NCI-H1436 treated with DMSO at 0.1 percent for 48 hours (cell line): ENCODE measurements at places on chromosomes 12 and 14.

GRCh38 chr14:62097072-62097471 lies 334.9 kb downstream of the SNAPC1 start:
- no peak for DNase-seq

DNA sequence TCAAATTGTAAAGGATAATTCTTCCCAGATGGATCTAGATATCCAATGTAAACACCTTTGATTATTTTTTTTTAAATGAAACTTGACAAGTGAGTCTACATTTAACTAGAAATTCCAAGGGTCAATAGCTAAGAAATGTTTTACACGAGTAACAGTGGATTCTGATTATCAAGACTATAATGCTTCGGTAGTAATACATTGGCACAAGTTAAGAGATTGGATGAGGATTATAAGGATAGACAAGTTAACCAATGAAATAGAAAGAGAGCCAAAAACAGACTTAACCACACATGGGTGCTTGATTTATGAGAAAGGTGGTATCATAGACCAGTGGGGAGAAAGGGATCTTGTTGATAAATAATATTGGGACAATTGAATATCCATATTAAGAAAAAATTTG lies 40.3 kb upstream of the PCED1B start:
- DNase-seq: no peak

GRCh38 chr12:96164951-96165811 lies 29.0 kb upstream of the ELK3 start:
- DNase-seq: no peak

DNA sequence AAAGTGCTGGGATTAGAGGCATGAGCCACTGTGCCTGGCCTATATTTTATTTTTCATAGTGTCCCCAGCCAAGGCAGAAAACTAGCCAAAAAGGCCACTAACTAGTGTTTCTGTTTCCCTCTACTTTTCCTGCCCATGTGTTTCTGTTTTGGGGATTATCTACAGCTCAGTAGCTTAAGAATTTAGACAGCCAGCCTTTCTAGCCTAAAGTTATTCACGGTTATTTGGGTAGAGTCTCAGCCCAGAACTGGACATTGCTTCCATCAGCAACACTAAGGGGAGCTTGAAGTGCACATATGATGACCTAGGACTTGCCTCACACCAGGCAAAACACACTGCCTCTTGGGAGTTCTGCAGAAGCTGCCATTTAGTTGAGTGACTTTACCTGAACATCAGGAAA lies 17.9 kb downstream of the PROX2 start:
- no peak for DNase-seq

DNA sequence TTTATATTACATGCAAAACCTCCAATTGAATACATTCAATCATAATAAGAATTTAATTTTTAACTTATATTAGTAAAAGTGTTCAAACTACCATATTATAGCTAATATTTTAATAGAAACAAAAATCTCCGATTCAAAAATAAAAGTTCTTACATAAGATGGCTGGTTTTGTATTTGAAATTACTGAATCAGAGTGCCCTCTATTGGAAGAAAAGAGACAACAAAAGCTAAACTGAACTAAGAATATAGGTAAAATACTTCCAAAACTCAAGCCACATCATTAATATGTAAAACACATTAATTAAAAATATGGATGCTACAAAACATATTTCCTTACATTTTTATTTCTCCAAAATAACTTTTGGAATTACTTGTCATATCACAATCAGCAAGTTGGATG lies 120.3 kb downstream of the GARIN6 start:
- no peak for DNase-seq

- DNase-seq: no peak
Measured at GRCh38 chr12:3200814-3201233, 123.6 kb downstream of the TSPAN9 start.

DNA sequence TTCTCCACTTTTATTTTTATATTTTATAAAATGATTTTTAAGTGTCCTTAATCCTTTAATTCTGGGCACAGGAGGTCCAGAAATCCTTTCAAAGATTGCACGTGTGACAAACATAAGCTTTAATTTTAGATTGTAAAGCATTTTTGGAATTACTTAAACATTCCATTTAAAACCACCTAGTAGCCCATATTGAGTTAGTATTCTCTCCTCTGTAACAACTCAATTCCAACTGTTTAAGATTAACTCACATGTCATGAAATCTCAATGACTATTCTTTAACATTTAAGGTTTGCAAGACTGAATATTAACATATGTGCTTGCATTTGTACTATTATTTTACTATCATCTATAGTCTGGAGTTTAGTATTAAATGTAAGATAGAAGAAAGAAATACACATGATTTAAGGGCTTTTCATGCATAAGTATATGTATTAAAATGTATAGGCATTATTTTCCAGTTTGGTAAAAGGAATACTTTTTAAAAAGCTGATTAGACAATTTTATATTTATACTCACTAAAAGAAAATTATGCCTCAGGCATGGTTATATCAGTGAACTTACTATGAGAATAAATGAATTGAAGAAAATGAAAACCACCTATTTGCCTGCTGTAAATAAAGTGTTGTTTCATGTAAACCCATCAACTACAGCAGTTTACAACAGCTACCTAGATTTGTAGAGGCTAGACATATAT lies 776.9 kb downstream of the SLC6A15 start:
- no peak for DNase-seq

DNA sequence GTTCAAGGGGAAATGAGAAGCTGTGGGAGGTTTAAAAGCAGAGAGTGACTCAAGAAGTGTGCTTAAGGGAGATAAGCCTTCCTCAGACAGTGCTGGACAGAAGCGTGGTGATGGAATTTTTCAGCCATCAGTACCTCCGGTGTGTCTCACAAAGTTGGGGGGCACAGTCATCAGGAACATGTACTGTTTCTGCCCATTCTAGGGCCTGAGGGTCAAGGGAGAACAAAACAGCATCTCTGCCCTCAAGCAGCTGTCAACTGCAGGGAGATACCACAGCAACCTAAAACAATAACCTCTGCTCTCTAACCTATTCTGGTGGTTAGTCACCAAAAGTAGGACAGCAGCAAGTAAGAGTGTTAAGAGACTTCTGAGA lies 2.0 kb upstream of the STON2 start:
- no peak for DNase-seq

GRCh38 chr12:116735084-116735483 lies 2.8 kb downstream of the SPRING1 start:
- DNase-seq: no peak

DNA sequence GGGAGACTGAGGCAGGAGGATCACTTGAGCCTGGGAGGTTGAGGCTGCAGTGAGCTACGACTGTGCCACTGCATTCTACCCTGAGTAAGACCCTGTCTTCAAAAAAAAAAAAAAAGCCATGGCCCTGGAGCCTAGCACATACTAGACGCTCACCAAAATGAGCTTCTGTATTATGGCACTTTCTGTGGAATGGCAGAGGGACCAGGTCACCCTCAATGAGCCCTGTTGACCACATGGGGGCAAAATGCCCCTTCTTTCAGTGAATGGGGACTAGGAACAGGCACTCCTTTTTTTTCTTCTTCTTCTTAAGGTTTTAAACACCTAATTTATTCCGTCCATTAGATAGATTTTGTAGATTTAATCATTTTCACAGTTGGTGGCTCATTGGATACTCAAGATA lies 50.5 kb downstream of the FAM222A start:
- DNase-seq: no peak
